ENCODE measurements at places on chromosomes 12 and 14. TPM values are rescaled to one million over a fixed set of nuclear protein-coding genes. Genes with fewer than 3 reads are reported as not detected.

GRCh38 chr14:88049266-88049665 is 44.3 kb downstream of the GPR65 start:
- no peak for DNase-seq

GRCh38 chr12:99024191-99024590 is 379.1 kb downstream of the APAF1 start:
- no peak for DNase-seq

- no peak for DNase-seq
These were observed 64.0 kb downstream of the SMOC1 start for GRCh38 chr14:69943084-69943780.

DNA sequence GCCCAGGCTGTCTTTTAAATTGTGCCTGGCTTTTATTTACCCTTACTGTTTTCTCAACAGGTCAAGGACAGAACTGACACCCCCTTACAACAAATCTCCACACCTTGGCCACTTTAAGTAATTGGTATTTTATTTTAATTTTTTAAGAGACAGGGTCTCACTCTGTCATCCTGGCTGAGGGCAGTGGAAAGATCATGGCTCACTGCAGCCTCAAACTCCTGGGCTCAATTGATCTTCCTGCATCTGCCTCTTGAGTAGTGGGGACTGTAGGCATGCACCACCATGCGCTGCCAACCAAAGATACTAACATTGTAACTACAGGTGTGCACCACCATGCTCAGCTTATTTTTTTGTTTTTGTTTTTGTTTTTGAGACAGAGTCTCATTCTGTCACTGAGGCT is 109.8 kb downstream of the PTPN11 start:
- no peak for DNase-seq

GRCh38 chr12:47362126-47362705 is 282.5 kb upstream of the AMIGO2 start:
- DNase-seq, result no peak

DNA sequence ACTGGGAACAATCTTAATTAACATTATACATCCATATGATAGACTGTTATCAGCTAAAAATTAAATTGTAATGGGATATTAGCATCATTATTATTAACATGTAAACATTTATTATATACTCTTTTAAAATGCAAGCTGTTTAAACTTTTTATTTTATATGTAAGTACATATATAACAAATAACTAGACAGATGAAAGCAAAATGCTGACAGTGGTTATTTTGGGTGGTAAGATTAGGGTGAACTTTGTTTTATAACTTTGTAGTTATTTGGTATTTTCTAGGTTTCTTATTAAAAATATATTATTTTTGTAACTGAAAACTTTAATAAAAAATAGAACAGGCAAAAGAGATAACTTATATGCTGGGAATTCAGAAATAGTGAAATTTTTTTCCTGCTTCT is 62.6 kb upstream of the KIF21A start:
- DNase-seq, result no peak

DNA sequence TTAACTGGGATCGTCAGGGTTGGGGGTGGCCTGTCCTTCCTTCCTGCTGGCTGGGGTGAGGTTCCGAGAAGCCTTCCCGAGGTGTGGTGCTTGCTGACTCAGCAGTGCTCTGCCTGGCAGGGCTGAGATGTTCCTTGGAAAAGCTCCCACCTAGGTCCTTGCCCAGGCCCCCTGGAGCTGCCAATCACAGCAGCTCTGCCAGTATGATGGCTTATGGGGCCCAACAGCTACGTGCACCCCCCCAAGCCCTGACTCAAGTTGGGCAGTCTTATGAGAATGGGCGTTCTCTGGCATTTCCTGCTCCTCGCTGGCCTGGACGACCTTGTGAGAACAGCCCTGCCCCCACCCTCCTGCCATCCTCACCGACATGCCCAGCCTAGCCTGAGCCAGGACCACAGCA is 292.2 kb upstream of the CRY1 start:
- DNase-seq, result no peak

GRCh38 chr12:2693244-2693860 is 101.4 kb upstream of the FKBP4 start:
- no peak for DNase-seq

DNA sequence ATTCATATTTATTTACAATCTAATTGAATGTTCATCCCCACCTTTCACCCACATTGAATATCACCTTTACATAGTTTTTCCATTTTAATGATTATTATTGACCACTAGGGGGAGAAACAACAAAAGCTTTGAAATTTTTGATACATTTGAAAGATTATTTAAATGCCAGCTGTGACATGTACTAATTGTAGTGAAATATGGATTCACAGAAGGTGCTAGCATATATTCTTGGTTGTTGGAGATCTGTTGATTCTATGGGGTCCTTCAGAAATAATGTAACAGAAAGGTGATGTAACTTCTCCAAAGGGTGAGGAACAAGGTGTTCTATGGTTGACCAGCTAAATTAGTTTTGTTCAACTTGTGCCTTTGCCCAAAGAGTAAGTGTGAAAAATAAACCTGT is 22.4 kb upstream of the GPR33 start:
- peak; percentile 5 for DNase-seq

DNA sequence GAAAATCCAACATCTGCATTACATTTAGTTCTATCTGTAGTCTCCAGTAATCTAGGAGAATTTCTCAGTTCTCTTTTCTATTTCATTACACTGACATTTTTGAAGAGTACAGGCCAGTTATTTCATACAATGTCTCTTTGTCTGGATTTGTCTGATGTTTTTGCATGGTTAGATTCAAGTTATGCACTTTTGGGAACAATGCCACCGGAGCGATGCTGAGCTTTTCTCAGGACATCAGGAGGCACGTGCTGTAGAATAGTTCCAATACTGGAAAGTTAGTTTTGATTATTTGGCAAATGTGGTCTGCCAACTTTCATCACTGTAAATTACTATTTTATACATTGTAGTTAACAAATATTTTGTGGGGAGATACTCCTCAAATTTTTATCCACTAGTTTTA is 43.1 kb downstream of the ALDH1L2 start:
- DNase-seq, result peak; percentile 75

- DNase-seq, result no peak
These were observed 31.0 kb downstream of the SIX1 start for GRCh38 chr14:60618241-60618640.

The CD163L1 gene
- 7.9 TPM for polyA plus RNA-seq

The SLCO1A2 gene
- not detected for polyA plus RNA-seq
